Thymus (tissue), 14 donors: ENCODE measurements at places on chromosomes 1 and 21. TPM values are rescaled to one million over a fixed set of nuclear protein-coding genes. Genes with fewer than 3 reads are reported as not detected.
A peak's percentile ranks its signal among the peaks of the same experiment; 100 is the strongest.

GRCh38 chr1:208501542-208501941 is 257.4 kb upstream of the PLXNA2 start:
- no peaks in the 10 kb centered on the region for H3K36me3 ChIP-seq
- no peaks in the 10 kb centered on the region for H3K4me1 ChIP-seq
- no peak overlapping the region for H3K27ac ChIP-seq
- H3K4me3 ChIP-seq, result no peak overlapping the region

DNA sequence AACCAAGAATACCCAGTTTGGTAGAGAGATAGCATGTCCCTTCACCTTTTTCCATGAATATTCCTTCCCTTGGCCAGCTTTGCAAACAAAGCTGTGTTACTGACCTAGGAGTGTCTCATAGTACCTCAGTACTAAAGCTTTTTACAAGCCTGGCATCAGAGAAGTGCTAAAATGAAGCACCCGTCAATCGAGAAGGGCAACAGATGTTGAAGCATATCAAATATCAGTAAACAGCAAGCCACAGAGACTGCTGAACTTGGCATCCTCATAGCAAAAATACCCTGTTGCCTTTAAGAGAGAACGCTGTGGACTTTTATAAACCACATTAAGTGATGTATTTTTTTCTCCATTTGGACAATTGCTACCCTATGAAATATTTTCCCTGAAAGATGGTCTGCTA is 128.6 kb upstream of the HOOK1 start:
- H3K4me1 ChIP-seq, result no peaks in the 10 kb centered on the region
- H3K27me3 ChIP-seq, result no peaks in the 10 kb centered on the region
- no peaks in the 10 kb centered on the region for H3K36me3 ChIP-seq
- no peak overlapping the region for H3K27ac ChIP-seq

GRCh38 chr1:239912471-239912870 is 179.2 kb upstream of the FMN2 start:
- H3K4me3 ChIP-seq, result no peak overlapping the region
- DNase-seq, result no peak
- no peaks in the 10 kb centered on the region for H3K4me1 ChIP-seq
- H3K27me3 ChIP-seq, result no peaks in the 10 kb centered on the region

GRCh38 chr1:15944308-15945010 is 31.4 kb downstream of the ZBTB17 start:
- H3K27me3 ChIP-seq, result no peaks in the 10 kb centered on the region
- no peak overlapping the region for H3K4me3 ChIP-seq
- DNase-seq, result no peak
- H3K4me1 ChIP-seq, result peaks cover 9% of the 10 kb centered on the region
- peaks cover 88% of the 10 kb centered on the region for H3K36me3 ChIP-seq
- H3K27ac ChIP-seq, result no peak overlapping the region

DNA sequence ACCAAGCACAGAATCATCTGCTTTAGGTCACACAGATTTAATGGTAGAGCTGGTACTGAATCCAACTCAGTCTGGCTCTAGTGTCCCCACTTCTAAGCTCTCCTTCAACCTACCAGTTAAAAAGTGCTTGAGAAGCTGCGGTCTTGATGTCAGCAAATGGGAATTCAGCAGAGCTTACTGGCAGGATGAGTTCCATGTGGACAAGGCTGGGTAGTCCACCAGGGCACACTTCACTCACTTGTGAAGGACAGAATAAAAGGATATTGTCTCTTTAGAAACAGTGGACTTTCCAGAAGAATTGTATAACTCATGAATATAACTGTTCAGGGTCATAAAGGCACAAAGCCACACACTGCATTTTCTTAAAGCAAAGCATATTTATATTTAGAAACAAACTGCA is 35.1 kb upstream of the GUCA2B start:
- no peak overlapping the region for H3K4me3 ChIP-seq
- no peaks in the 10 kb centered on the region for H3K4me1 ChIP-seq
- no peak for DNase-seq
- H3K27ac ChIP-seq, result no peak overlapping the region
- H3K36me3 ChIP-seq, result no peaks in the 10 kb centered on the region
- H3K27me3 ChIP-seq, result no peaks in the 10 kb centered on the region

The FAM72B gene
- polyA plus RNA-seq, result 3.5 TPM

The SKI gene
- 16.4 TPM for polyA plus RNA-seq

The MTARC1 gene
- polyA plus RNA-seq, result 3.3 TPM

DNA sequence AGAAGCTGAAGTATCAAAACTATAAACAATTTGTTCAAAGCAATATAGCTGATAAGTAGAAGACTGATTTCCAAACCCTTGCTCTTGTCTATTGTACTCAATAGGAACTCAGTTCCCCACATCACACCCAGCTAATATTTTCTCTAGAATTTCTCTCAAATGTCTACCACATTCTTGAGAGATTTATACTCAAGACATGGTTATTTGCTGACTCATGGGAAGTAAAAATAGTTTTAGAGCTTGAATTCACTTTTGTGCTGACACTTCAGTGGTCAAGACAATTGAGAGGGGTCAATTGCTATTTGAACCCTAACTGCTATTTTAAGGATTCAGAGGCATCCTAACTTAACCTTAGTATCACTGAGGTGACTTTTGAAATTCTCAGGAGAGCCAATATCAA is 99.0 kb downstream of the TNNI3K start:
- H3K4me3 ChIP-seq, result no peak overlapping the region
- no peaks in the 10 kb centered on the region for H3K4me1 ChIP-seq
- H3K27ac ChIP-seq, result no peak overlapping the region
- no peaks in the 10 kb centered on the region for H3K27me3 ChIP-seq

DNA sequence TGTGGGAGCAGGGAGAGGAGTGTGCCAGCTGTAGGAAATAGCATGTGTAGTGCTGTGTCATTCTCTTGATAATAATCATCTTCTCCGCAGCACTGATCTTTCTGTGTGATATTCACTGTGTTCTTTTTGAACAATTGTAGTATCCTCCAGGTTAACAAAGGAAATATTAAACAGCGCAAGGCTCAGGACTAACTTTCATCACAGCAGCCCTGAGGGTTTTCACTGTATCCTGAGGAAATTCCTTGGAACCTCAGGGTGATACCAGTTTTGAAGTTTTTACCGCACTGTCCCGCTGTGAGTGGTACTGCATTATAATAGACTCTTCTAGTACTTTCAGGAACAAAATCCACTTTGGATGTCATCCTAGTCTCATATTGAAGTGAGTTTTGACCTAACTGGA is 228.4 kb upstream of the COA6 start:
- no peaks in the 10 kb centered on the region for H3K36me3 ChIP-seq
- H3K27me3 ChIP-seq, result no peaks in the 10 kb centered on the region
- H3K4me1 ChIP-seq, result no peaks in the 10 kb centered on the region

DNA sequence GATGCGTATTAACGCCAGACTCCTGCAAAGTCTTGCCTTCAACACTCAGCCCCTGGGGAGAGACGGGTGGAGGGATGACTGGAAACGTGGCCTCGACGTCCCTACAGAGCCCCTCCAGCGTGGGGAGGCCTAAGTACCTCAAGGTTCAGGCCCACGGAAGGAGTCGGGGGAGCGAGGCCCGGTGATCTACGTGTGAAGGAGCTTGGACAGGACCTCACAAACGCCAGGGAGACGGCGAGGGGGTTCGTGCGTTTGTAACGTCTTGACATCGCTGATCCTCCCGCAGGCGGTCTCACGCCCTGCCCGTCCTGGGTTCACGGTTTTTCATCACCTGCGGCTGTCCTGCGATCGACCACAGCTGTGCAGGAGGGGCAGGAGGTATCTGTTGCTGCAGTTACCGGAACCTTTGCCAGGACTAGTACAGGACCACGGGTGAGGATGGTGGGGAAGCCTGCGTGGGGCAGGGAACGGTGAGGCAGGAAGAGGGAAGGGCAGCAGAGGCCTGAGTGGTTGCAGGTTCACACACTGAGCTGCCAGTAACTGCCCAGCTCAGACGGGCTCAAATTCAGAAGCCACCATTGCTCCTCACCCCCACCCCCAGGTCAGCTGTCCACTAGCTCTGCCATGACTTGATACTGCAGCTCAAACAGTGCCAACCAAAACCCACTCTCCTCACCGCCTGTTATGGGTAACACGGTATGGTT is 889 bp upstream of the CCNL2 start:
- no peaks in the 10 kb centered on the region for H3K27me3 ChIP-seq
- DNase-seq, result no peak
- peak overlapping the region; percentile 88 for H3K27ac ChIP-seq
- H3K36me3 ChIP-seq, result peaks cover 65% of the 10 kb centered on the region
